ENCODE measurements at places on chromosomes 12 and 14.

- DNase-seq, result no peak
Measured at GRCh38 chr12:4424422-4424821, 21.2 kb downstream of the FGF6 start.

DNA sequence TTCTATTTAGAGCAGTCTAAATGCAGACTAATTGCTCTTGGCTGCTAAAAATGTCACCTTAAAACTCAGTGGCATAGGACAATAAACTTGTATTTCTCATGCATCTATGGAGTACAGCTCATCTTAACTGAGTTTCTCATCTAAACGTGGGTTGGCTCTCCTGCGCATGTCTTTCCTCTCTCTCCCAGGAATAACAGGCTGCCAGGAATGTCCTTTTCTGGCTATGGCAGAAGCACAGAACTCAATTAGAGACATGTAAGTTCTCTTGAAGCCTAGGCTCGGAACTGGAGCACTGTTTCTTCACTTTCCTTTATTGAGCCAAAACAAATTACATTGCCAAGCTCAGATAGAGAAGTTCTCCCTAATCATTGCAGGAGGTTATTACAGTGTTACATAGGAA is 722.3 kb upstream of the FLRT2 start:
- no peak for DNase-seq

GRCh38 chr12:99712281-99712680 is 64.7 kb downstream of the GARIN6 start:
- DNase-seq, result no peak

DNA sequence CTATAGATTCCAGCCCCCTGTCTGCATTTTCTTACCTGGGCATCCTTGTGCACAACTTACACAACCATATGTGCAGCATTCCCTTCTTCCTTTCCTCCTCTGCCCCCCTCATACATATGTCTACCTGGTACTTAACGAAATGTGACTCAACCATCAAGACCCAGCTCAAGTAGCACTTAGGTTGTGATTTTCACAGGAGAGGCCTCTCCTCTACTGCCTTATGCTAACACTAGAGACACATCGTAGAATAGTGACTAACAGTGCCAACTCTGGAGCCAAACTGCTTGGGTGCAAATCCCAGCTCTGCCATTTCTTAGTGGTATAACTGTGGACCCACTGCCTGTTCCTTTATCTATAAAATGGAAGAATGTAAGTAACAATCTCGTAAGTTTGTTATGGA is 24.1 kb upstream of the PLEKHA5 start:
- DNase-seq, result no peak

- no peak for DNase-seq
Measured at GRCh38 chr12:123286652-123287373, 15.2 kb upstream of the CDK2AP1 start.

GRCh38 chr12:32671930-32672780 is 6.9 kb upstream of the DNM1L start:
- DNase-seq, result peak; percentile 34

GRCh38 chr14:92563765-92564285 is 50.2 kb downstream of the RIN3 start:
- no peak for DNase-seq

DNA sequence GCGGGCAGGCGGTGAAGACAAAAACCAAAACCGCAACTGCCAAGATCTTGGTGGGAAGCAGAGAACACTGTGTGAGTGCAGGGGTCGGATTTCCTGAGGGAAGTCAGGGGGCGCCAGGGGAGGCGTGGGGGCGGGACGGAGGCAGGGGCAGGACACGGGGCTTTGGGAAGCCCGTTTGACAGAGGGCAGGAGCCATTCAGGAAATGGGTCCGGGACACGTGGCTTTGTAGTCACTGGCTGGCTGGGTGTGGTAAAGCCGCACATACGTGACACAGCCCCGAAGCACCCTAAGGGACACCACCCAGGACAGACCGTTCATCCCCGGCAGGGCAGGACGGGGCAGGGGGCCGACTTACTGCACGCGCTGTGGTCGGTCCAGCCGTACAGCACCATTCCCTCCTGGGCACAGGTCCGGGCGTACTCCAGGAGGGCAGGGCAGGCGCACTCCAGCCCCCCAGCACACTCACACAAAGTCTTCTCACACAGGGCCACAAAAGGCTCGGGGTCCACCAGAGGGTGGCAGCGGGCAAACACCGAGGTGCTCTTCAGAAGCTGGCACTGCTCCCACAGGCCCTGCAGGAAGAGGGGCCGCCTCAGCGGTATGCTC is 49.4 kb downstream of the VWF start:
- no peak for DNase-seq

- no peak for DNase-seq
Measured at GRCh38 chr12:67655829-67656228, 7.3 kb downstream of the DYRK2 start.

- no peak for DNase-seq
Measured at GRCh38 chr12:104334581-104334980, 31.0 kb downstream of the EID3 start.
